ENCODE measurements at places on chromosomes 7 and 10. TPM values are rescaled to one million over a fixed set of nuclear protein-coding genes. Genes with fewer than 3 reads are reported as not detected.

The TSPAN12 gene
- not detected for total RNA-seq

The ATP5F1C gene
- total RNA-seq = 349 TPM

The CPXM2 gene
- under 0.01 TPM for total RNA-seq

The NPTX2 gene
- total RNA-seq = 0.47 TPM

The KAT6B gene
- total RNA-seq = 6.2 TPM

The TRIL gene
- total RNA-seq = not detected

The CPA2 gene
- 0.11 TPM for total RNA-seq

The NUP42 gene
- 19.0 TPM for total RNA-seq

All from hair follicular keratinocyte (primary cell).